ENCODE measurements at places on chromosomes 2 and 18.

- DNase-seq: no peak
Observed at GRCh38 chr2:170217778-170218251, 39.9 kb downstream of the MYO3B start.

GRCh38 chr18:31325051-31325450 is 7.1 kb downstream of the DSG1 start:
- no peak for DNase-seq

DNA sequence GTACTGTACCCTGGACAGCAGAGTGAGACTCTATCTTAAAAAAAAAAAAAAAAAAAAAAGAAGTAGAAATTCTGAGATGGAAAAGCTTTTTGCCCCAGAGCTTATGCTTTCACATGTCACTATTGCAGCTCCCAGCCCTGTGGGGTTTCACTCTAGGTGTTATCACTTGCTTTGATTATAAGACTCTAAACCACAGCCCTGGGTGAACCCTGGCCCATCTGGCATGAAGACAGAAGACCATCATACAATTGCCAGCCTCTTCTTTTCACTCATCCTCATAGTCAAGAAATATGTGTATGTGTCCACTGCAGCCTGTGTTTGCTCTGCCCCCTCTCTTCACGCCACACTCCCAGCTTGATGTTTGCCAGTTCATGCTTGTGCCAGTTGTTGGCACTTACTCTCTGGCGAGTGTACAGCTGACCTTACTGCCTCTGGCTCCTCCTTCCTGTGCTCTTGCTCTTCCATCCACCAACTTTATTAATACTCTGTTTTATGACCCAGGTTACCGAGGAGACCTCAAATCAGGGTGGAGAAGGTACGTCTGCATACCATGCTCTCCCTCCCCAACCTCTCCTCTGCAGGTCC is 136.7 kb upstream of the NCK2 start:
- no peak for DNase-seq

DNA sequence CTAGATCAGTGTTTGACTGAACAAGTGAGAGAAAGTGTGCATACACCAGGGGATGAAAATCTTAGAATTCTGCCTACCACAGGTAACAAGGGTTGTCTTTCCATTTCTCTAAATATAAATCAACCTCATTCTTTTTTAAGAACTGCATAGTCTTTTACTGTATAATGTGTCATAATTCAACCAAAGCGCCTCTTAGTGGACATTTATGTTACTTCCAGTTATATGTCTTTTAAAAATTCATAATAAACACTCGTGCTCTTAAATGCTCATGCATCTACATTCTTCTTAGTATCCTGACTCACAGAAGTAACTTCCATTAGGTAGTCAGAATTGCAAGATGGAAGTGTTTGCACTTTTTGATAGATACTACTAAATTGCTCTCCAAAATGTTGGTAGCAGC is 76.2 kb downstream of the CHRNA1 start:
- peak; percentile 57 for DNase-seq

GRCh38 chr2:43758739-43759138 is 15.1 kb upstream of the DYNC2LI1 start:
- DNase-seq: no peak

GRCh38 chr2:121092095-121092494 is 192.9 kb downstream of the TFCP2L1 start:
- no peak for DNase-seq

DNA sequence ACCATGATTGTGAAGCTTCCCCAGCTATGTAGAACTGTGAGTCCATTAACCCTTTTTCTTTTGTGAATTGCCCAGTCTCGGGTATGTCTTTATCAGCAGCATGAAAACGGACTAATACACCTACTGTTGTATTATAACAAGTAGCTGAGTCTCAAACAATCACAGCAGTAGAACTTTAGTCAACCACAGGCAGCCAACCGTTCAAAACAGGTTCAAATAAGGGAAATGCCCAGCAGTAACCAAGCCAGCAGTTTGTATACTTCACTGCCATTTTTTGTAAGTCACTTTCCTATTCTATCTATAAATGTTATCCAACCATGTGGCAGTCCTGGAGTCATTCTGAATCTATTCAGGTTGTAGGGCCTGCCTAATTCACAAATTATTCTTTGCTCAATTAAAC is 1560.6 kb upstream of the SLC39A10 start:
- DNase-seq: no peak

DNA sequence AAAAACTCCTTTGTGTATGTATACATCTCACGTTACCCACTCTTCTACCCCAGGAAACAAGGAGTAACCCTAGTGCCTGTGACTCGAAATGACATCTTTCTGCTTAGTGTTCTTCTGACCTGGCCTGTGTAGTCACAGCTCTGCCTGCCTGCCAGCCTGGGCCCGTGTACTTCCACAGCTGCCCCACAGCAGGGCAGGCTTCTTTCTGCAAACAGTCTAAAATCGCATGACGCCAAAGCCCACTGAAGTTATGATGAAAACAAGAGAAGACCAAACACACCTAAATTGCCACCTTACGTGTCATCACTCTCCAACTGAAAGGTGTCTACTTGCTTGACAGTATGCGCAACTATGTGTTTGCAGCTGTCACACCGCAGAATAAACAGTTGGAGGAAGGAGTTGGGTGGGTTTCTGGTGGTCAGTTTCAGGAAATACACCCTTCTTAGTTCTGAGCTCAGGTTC is 1.5 kb downstream of the GAREM1 start:
- peak; percentile 20 for DNase-seq

GRCh38 chr18:79510731-79511241 is 115.1 kb downstream of the NFATC1 start:
- DNase-seq: no peak

DNA sequence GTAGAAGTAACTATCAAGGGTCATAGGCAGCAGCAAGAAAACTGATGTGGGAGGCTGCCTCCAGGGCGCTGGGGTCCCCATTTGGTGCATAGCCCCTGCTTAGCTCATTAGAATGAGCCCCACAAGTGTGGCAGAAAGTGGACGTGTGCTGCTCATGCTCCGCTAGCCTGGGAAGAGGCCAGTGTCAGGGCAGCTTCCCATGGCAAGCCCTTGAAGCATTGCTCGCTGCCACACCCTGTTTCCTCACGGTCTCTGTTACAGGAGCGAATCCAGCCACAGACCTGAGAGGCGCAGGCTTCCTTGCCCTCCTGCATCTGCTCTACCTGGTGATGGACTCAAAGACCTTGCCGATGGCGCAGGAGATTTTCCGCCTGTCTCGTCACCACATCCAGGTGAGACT is 22.5 kb downstream of the ELMOD3 start:
- no peak for DNase-seq

- DNase-seq: no peak
Observed at GRCh38 chr2:133504566-133505505, 63.4 kb downstream of the NCKAP5 start.

- no peak for DNase-seq
Observed at GRCh38 chr2:176960061-176960460, 252.5 kb upstream of the HNRNPA3 start.

DNA sequence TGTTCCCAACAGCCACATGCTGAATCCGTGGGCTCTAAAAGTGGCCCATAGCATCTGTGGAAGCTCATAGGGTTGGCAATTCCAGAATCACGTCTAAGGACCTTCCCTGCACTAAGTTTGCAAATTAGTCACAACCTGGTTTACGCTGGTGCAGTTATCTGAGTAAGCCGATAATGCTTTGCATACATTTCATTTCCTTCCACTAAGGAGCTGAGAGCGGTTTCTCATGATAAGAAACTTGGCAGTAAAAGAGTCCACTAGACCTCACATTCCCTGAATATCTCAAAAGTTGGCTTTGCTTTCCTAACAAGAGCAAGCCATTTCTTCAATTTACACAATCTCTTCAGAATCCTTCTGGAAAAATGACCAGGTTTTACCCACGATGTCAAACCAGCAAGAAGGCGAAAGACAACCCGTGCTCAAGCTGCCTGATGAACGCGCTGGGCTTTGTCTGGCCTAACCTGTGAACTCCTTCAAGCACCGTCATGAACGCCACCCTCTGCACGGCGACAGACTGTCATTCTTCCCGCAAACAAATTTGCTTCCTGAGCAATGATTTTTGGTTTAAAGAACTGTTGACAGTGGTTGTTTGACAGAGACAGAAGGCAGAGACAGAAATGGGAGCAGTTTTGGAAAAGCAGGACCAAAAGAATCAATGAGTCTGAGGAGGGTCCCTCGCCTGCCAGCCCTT is 73.0 kb upstream of the COPS8 start:
- no peak for DNase-seq

DNA sequence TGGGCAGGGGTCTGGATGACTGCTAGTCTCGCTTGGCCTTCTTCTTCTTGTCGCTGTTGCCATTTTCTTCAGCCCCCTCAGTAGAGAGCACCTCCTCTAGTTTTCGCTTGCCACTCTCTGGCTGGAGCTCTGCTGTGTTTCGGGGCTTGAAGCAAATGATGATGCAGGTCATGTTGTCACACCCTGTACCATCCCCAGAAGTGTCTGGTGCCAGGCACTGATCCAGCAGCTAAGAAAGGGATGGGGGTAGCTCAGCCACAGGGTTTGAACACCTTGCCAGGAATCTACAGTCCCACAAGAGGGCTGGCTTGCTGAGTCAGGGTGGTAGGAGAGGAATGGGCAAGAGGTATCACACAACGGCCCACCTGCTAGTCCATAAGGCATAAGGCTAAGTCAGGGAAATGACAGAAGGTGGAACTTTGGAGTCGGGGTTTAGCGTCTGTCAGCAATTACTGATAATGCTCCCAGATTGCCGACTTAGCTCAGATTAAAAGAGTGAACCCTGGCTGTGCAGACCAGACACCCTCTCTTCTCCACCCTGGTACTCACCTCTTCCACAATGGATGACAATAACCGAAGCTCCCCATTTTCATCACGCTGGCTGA is 1.1 kb upstream of the ZNF513 start:
- no peak for DNase-seq

DNA sequence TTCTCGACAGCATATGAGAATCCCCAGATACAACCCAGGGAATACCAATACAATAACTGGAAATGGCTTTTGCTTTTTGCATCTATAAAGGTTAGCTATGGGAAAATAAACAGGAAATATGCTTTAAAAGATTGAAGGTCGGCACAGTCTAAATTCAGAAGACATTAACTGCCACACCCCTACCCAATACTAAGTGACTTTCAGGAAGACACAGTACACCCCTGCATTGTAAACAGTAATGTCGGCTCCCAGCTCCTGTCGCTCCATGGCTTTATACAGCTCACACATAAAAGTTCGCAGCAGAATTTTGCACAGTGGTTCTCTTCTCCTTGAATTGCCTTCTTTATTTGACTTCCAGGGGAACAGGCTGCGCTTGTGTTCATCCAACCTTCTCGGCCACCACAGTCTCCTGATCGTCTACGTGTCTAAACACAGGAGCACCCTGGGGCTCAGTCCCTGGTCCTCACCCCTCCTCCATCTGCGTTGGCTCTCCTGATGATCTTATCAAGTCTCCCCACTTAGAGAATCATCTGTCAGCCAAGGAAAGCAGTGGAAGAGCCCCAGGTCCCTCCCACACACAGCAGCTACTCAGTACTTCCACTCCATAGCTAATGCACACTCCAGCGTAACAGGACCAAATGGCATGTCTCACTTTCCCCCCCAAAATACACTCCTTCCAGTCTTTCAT is 22.7 kb downstream of the CYB5A start:
- no peak for DNase-seq

DNA sequence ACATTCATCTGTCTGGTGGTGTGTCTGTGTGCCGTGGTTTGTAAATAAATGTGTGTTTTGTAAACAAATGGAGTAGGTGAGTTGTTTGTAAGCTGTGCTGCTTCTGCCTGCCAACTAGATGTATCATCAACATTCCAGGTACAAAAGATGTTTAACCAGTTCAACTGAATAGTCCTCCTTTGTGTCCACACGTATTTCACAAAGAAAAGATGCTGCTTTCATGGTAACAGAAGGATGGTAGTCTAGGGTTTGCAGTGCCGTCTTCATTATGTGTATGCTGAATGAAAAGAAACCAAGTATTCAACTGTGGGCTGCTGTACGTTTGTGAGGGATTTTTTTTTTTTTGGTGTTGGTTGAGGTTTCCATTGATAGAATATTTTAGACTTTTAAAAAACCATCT is 72.1 kb downstream of the CAMKMT start:
- DNase-seq: no peak

GRCh38 chr2:55595536-55595935 is 21.9 kb downstream of the PPP4R3B start:
- no peak for DNase-seq

GRCh38 chr2:72012886-72013574 is 134.6 kb downstream of the CYP26B1 start:
- DNase-seq: no peak

GRCh38 chr2:163155279-163155883 is 316.8 kb upstream of the KCNH7 start:
- DNase-seq: peak; percentile 53

DNA sequence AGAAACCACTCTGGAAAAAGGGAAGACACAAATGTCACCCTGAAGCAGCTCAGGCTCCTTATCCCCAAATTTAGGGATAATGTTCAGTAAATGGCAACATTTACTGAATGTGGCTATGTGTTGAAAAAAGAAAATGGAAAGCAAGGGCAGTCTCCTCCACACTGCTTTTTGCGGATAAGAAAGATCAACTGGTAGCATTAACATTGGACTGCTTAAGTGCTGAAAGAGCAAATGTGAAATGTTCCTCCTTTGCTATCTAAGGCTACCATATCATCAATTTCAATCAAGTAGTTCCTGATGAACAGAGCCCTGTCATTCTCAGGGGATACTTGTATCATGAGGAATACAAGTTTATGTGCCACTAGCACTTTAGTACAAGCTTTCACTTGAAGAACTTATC is 12.5 kb downstream of the FBXO11 start:
- no peak for DNase-seq

- DNase-seq: no peak
Observed at GRCh38 chr2:144946263-144946662, 426.3 kb upstream of the ZEB2 start.
